ENCODE measurements at places on chromosomes 11 and 22.

- no peak for DNase-seq
These were observed 21.2 kb downstream of the GRAMD1B start for GRCh38 chr11:123451183-123451781.

DNA sequence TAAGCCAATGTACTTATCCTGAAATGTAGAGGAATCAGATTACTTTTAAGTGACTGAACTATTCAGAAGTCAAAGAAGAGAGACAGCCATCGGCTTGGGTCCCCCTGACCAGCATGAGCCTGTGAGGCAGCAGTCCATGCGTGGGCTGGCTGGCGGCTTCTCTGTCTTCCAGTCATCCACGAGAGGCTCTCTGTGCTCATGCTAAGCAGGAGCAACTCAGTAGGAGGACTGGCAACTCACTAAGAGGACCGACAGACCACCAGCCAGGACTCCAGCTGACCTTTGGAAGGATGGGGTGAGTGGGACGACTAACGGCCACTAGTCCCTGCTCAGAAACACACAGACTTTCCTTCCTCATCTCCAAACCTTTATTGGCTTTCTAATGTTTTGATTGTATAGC is 43.6 kb downstream of the ARFGAP3 start:
- no peak for DNase-seq

GRCh38 chr11:11985954-11986949 is 22.2 kb downstream of the DKK3 start:
- no peak for DNase-seq

DNA sequence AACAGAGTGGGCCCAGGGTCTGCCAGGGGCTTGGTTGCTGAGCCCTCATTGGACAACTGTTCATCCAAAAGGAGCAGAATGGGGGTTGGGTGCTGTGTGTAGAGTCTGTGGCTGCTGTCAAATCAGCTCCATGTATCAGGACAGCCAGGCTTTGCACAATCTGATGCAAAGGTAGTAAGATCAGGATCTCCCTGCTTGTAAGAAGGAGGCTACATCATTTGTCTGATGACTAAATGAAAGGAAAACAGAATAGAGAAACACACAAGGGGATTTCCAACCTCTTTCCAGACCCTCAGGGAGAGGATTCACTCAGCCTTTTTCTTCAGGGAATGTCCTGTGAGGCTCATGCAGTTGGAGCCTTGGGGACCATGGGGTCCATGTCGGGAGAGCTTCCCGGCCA is 7.2 kb downstream of the MICAL2 start:
- no peak for DNase-seq

DNA sequence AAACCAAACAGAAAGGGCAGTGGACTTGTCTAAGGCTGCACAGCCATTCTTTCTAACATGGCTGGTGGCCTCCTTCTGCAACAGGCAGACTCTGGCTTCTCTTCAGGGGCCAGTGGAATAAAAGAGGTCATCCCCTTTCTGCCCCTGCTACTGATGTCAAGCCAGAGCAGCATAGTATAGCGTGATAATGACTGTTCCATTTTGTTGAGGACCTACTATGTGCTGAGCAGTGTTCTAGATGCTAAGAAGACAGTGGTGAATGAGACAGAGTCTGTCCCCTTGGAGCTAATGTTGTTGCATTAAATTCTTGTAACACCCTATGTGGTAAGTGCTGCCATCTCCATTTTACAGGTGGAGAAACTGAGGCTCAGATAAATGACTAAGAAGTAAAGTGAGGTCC is 15.7 kb upstream of the SYT7 start:
- no peak for DNase-seq

- no peak for DNase-seq
These were observed 63.4 kb upstream of the UCP3 start for GRCh38 chr11:74072286-74072685.

GRCh38 chr22:36977401-36977861 is 41.8 kb downstream of the TST start:
- peak; percentile 66 for DNase-seq
